Prostate gland (tissue), 2 donors: ENCODE measurements at places on chromosomes 7 and 10.

DNA sequence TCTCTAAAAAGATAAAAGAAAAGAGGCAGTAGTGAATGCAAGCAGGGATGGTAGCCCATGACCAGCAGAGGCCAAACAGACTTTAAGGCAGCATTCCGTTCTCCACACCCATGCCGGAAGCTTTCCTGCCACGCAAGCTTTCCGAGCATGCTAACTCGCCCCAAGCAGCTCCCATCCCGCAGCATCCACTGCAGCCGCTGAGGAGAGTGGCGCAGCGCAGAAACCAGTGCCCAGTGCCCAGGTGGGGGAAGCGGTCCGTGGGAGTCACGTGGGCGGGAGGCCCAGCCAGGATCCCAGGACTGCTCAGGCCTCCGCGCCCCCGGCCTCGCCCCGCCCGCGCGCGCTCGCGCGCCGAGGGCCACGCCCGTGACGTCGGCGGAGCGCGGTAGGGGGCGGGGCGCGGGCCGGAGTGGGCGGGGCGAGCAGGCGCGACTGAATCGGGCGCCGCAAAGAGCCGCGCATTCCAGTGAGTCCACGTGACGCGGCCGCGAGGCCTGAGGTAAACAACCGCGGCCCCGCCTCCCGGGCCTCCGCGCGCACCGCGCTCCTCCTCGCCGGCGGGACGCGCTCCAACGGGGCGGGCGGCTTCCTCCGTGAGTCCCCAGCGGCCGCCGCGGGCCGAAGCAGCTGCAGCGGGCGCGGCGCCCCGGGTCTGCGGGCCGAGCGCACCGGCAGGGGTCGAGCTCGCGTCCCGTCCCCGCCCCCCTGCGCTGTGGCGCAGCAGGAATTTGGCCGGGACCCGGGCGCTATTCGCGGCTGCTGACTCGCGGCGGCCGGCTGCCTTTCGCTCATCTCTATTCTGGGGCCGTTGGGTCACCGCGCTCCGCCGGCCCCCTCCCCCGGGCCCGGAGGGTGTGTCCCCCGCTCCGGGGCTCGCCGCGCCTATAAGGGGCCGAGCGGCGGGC, at the start of gene OTUD1:
OTUD1 (plus strand) TSS at position 529 of the 905 bp plus-strand sequence. CDS start 383 bp downstream, outside the sequence.
- DNase-seq: peak; percentile 97

GRCh38 chr10:73018632-73019031, 64.0 kb upstream of the PLA2G12B start:
- DNase-seq: no peak

DNA sequence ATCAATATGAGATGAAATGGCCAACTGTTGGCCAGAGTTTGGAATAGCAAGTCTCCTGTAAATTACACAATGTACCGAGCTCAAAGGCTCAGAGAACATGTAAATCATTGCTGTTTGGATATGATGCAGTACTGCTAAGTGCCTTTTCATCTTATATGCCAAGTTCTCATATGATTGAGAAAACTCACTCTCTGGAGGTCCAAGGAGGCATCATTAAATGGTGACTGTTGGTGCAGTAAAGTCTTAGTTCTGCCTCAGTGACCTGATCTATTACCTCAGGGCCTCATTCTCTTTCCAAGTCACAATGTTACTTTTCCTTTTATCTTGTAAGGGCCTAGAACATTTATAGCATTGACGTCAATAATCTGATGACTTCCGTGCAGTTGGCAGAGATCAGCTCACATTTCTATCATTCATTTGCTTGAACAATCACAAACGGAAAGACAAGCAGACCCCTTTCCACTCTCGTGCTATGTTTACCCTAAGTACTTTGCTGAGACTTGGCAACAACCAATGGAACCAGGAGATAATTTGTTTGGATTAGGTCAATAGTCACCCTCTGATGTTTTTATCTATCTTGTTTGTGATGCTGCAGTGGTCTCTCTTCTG, 32.6 kb upstream of the PDK4 start:
- no peak for DNase-seq

DNA sequence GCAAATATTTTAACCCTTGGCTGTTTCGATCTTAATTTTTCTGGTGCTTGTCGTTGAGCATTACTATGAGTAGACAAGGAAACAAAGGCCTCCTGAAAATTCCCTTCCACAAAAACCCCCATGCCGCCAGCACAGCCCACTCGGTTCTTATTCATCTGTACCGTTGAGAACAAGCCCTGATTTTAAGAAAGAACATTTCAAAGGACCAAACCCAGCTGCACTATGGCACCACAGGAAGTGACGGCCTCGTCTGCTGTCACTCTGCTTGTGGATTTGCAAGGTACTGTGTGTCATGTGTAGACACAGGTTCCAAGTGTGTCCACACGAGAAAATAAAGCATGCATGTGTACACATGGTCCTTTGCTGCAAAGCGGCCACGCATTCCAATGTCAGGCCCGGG, 285.2 kb downstream of the DNAJB6 start:
- DNase-seq: no peak

DNA sequence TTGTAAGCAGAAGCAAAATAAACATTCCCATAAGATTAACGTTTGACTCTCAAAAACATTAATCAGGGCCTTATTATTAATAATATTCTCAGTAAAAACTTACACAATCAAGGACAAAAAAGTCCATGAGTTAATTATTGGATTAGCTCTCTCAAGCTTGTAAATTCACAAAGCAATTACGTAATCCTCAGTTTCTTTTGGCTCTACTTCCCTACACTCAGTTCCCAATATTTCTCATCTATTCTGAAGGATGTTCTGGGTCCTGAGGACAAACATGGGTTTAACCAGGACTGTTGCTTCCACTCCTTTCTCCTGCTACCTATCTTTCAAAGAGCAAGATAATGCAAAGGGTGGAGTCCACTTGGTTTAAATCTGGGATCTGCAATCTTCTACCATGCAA, 15.1 kb downstream of the FBXL13 start:
- DNase-seq: no peak

GRCh38 chr10:105745596-105746148, 1104.6 kb downstream of the SORCS3 start:
- DNase-seq: no peak

GRCh38 chr10:36194276-36194675, 552.2 kb upstream of the FZD8 start:
- DNase-seq: no peak

DNA sequence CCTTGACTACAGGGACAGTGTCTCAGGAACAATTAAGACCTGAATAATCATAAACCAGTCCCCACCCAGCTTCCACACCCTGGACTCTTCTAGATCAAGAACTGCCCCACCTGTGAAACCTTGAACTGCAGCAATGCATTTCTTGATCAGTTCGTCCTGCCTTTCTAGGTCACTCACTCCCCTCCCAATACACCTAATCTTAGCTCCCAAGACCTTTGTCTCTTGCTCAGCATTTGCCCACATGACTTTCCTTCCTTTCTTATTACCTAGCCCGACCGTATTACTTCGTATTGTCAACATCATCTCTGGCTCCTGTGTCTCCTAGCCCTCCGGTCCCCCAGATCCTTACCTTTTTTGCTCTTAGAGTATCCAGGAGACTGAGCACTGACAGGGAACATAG, 5.5 kb upstream of the NAMPT start:
- DNase-seq: no peak

DNA sequence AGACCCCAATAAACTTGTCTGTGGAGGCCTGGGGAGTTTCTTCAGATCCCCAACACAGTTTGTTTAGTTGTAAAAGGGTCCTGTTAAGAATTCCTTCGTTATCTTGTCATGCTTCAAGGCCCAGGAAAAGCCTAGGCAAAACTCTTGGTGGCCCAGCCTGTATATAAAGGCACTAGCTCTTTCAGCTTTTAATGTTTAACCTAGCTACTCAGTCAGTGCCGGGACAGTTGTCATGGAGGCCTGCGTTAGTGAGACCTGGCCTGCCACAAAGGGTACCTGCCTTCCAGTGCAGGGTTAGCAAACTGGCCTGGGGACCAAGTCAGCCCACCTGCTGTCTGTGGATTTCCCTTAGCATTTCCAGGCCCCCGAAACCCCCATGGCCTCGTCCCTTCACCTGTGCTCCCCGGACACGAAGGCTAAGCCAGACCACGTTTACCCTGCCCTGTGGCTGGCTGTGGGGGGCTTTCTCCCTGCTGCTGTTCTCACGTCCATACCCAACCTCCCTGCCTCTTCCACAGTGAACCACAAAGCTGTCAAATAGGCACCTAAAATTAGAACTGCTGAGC, 96.9 kb upstream of the PPP2R2D start:
- no peak for DNase-seq

- DNase-seq: no peak
These were observed 31.2 kb upstream of the FAM20C start for GRCh38 chr7:160958-161725.

DNA sequence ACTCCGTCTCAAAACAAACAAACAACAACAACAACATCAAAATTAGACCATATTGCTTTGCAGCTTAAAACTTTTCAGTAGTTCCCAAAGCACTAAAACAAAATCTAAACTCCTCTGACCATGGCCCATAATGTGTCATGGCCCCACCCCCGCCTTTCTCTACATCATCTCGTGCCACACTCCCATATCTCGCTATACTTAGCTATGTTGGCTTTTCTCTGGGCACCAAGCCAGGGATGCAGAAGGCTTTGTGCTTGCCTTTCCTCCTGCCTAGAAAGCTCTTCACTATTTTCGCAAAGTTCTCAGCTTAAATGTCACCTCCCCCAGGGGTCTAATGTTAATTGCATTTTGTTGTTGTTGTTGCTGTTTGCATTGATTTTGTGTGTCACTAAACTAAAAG, 15.1 kb upstream of the SLC16A12 start:
- no peak for DNase-seq

- DNase-seq: no peak
These were observed 138.3 kb upstream of the ADCY1 start for GRCh38 chr7:45435846-45436245.

- DNase-seq: no peak
These were observed 64.6 kb downstream of the WDFY4 start for GRCh38 chr10:48749254-48749787.

DNA sequence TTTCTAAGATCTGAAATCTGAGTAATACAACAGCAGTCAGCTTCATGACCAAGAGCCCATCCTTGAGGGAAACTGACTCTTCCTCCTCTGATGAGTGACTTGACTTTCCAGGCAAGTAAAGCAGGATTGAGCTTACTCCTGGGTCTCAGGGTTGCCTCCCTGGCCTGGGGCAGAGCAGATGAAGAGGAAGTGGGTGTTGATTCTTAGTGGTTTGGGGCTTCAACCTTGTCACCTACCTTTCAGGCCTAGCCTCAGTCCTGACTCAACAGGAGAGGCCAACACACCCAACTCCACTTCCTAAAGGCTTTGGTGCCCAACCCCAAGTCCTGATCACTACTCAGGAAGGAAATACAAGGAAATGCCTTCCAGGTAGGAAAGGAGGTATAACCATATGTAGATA, 54.1 kb downstream of the KCNMA1 start:
- DNase-seq: no peak

- DNase-seq: no peak
These were observed 48.3 kb upstream of the CDC14C start for GRCh38 chr7:48876087-48876486.
